ENCODE measurements at places on chromosomes 1 and 21.

- no peak for DNase-seq
These were observed 49.1 kb upstream of the CPLANE2 start for GRCh38 chr1:16286122-16286521.

DNA sequence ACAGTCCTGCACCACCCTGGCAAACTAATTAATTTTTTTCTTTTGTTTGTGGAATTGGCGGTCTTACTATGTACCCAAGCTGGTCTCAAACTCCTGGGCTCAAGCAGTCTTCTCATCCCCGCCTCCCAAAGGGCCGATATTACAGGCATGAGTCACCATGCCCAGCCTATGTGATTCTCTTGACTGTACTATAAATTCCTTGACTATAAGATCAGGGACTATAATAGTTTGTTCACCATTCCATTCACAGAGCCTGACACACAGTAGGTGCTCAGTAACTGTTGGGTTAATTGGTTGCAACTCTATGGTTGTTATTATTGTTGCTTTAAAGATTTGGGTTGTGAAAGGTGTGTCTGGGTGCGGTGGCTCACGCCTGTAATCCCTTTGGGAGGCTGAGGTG, 17.2 kb downstream of the DAP3 start:
- DNase-seq: no peak

DNA sequence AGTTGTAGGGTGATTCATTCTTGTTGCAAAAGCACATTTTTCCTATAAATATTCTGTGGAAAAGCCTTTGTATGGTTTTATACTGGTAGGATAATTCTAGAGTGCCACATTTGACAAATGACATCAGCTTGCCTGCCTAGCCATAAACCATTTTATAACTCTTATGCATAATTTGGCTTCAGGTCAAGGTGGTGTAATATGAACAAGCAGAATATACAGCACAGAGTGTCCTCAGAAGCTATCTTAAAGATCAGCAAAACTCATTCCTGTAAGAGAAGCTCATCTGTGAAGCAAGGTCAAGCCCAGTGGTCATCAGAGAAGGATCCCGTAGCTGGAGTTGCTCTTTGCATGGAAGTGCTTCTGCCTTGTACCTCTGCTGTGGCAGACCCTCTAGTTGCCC, 24.0 kb upstream of the C1orf21 start:
- no peak for DNase-seq

DNA sequence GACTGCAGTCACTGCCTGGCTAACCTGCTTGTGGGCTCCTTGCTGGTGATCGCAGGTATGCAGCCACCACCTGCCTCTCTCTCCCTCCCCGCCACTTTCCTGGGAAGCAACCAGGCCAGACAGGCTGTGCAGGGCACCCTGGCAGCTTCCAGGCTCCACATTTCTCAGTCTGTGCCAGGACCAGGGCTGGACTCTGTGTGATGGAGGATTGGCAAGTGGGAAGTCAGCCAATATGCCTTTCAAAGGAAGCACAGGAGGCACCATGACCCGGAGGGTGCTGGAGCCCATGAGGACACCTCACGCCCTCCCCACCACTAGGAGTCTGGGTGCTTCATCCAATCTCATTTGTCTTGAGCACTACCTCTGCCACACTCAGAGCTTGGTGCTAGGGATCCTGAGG, 15.8 kb upstream of the DISP3 start:
- DNase-seq: no peak

GRCh38 chr1:184648160-184648855, 106.3 kb downstream of the EDEM3 start:
- DNase-seq: no peak

DNA sequence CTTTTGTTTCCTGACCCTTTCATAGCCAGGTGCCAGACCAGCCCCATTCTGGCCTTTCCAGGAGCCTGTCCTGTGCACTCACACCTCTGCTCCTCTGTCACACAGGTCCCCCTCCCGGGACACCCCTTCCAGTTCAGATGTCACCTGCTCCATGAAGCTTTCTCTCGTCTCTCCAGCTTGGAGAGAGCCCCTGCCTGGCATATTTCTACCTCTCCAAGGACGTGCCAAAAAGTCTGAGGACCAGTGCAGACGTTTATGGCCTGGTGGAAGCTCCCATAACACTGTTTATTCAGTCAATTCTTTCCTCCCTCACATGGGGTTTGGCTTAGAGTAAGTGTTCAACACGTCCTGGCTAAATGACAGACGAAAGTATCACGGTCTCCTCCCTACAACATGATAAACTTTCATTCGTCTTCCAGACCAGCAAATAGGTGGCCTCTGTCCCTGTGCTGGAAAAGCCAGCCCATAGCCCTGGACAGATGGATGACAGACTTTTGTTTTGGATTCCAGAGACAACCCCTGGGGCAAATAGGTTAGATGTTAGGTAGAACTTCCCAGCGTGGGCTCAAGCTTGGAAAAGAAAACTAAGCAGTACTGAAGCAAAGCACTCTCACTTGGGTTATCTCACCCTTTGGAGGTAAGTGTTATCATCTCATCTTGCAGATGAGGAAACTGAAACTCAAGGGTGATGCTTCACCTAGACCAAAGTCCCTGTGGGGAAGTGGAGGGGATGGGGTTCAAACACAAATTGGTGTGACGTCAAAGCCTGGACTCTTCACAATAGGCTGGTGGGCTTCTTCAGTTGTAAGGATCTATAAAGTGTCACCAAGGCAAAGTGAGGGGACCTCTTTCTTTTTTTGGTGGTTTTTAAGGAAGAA, 52.9 kb upstream of the ECE1 start:
- DNase-seq: no peak

DNA sequence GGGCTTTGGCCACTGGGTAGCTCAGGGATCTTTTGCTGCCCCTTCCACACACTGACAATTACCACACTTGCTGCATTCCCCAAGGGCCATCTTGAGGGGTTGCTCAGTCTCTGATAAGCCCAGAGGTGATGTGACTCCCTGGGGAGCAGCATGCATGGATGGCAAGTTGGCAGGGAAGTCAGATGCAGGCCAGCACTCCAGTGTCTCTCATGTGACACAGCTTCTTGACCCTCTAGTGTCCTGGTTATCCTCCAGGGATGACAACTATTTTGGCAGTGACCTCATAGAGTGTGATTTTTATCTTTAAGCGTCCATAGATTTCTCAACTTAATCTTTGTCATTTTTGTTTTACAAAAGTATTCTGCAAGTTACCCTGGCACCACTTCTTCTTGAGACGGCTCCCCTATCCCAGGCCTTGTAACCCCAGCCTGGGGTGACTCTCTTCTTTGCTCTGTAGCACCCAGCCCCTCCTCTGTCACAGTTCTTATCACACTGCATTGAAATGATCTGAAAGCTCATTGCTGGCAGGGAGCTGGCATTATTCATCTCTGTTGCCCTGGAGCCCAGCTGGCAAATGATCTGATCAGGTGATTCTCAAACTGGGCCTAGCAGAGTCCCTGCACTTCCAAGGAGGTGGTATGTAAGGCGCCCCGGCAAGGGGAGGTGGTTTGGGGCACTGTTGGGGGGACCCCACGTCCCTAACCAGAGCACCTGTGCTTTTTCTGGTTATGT, 72.6 kb downstream of the TENT5C start:
- DNase-seq: no peak

DNA sequence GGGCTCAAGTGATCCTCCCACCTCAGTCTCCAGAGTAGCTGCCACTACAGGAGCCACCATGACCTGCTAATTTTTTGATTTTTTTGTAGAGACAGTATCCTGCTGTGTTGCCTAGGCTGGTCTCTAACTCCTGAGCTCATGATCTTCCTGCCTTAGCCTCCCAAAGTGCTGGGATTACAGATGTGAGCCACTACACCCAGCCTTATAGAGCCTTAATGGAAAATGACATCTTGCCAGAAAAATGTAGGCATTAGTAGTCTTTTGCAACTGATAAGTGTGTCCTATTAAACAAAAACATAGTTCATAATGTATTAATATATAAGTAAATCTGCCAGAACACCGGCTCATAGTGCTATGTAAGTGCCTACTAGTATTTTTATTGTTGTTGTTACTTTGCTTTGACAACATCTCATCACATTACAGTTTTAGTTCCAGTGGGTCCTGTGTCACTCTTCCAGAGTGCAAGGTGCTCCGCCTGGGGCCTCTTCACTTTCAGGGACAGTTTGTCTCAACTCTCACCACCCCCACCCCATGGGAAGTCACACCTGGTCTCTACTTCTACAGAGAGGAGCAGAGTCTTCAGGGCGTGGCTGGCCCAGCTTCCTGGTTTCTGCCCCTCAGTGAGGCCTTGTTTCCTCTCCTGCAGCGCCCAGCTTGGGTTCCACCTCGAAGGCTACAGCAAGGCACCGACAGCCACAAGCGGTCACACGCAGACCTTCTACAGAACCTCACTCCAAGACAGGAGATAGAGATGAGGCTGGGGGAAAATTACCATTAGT, 30.1 kb downstream of the RHOU start:
- no peak for DNase-seq

DNA sequence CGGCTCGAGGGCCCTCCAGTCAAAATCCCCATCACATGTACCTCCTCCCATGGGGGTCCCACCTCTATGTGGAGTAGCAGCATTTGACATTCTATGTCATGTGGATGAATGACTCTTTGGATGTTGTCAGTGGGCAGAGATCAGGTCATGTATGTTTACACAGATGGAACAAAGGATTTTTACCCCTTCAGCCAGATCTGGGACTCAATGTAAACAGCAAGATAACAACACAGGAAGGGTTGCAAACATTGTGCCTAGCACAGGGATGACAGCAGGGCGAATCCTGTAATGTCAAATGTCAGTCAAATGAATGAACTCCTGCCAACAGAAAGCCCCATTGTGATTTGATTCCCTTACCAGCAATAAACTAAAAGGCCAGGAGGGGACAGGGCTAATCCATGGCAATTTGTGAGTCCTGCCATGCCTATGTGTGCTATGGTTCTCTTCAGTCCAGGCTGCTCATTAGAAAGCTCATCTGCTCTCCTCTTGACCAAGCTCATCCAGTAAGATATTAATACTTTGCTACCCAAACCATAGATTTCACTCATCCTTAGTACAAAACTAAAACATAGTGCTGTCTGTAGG, 60.3 kb downstream of the PGBD5 start:
- no peak for DNase-seq

DNA sequence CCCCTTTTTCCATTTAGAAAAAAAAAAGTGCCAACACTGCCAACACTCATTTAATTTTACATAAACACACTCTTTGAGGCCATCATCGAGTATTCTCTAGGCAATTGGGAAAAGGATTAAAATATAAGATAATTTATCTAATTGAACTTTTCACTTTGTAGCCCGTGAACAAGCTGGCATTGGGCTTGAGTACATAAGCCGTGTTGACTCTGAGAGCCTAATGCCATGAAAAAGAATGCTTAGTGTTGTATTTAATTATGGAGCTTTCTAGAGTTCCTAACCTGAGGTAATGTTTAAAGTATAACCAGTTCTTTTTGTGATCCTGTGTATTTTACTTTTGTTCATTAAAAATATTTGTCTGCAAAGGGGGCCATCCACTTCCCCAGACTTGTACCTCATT, 193.8 kb downstream of the LYPLAL1 start:
- no peak for DNase-seq

DNA sequence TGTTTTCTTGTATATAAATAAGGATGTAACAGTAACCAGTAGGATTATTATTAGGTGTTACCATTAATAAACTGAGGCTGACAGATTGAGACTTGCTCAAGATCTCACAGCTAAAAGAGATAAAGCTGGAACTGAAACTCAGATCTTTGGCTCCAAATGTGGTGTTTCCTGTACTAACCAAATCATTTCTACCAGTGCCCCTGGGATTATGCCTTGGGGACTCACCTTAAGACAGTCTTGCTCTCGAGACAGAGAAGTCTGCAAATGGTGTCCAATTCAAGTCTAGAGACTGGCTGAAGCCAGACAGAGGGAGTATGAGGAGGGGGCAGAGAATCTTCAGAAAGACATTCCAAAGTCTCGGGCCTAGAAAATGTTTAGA, 593 bp upstream of the CD53 start:
- no peak for DNase-seq

- DNase-seq: no peak
These were observed 17.5 kb downstream of the DFFB start for GRCh38 chr1:3874736-3875135.

GRCh38 chr1:221527886-221528624, 213.8 kb downstream of the DUSP10 start:
- no peak for DNase-seq

DNA sequence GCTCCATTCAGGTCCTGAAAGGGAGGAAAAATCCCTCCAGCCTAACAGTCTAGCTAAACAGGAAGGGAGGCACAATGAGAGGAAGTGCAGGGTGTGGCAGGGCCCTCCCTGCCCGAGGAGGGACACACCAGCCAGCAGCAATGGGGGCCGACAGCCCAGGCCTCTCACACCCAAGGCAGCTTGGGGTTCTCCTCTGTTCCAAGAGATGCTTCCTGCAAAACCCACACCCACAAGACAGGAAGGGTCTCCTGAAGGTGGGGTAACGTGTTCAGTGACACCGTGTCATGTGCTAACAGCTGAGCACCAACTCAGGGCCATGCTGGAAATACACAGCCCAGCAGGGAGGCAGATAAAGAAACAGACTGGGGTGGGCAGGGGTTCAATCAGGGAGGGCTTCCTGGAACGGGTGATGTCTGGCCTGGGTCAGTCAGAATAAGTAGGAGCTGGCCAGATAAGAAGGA, 10.2 kb downstream of the ECE1 start:
- no peak for DNase-seq

GRCh38 chr21:45552696-45553391, 10.6 kb upstream of the SLC19A1 start:
- DNase-seq: no peak

GRCh38 chr1:112881742-112882127, 74.3 kb downstream of the SLC16A1 start:
- no peak for DNase-seq

GRCh38 chr1:204358605-204359004, 1.1 kb downstream of the PLEKHA6 start:
- DNase-seq: no peak

DNA sequence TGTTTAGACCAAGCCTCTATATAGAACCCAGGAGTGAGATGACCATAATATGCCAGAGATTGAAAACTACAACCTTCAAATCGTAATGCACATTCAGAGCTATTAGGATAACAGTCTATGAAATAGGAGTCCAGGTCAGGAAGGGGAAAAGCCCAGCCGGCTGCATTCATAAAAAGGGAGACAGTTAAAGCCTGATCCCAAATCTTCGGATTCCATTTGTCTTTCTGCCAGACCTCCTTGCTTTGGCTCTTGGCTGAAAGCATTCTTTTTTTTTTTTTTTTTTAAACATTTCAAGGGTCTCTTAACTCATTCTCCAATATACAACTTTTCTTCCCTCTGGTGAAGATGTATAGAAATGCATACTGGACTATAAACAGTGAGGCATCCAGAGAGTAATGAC, 81.1 kb downstream of the NTPCR start:
- DNase-seq: no peak

GRCh38 chr1:224061436-224061835, 52.5 kb upstream of the FBXO28 start:
- DNase-seq: no peak

- no peak for DNase-seq
These were observed 15.8 kb upstream of the CYB5R1 start for GRCh38 chr1:202982715-202983430.

GRCh38 chr1:10057343-10057742, 24.6 kb downstream of the UBE4B start:
- no peak for DNase-seq
